Muscle of arm (tissue), 14 donors: ENCODE measurements at places on chromosomes 3 and 15. TPM values are rescaled to one million over a fixed set of nuclear protein-coding genes. Genes with fewer than 3 reads are reported as not detected.

DNA sequence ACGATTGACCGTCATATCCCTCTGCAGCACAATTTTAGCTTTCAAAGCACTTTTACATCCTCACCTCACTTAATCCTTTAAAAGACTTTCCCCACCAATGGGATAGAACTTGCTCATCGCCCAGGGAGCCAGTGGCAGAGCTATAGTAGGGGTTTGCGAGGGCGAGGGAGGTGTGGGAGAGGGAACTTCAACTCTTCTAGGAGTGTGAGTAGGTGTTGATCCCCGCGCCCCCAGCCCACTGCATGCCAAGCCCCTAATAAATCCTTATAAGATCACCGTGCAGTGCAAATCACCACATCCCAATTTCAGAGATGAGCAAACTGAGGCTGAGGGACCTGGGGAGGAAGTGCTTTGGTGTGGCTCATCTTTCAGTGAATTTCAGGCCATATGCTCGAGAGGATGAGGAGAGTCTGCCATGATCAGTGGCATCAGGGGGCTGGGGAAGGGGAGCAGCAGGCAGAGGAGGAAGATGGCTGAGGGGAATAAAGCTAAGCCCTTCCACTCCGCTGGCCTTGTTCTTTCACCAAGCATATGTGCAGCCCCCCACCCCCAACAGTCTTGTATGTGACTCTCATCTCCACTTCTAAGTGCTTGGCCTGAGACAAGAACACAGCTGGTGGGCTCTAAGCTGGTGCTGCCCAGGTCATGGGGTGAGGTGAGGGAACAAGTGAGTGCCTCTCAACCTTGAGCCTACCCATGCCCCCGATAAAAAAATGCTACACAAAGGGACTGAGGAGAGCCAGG, 5.1 kb downstream of the INSYN1 start:
- DNase-seq: no peak

- no peak for DNase-seq
These were observed 21.9 kb upstream of the TIMP4 start for GRCh38 chr3:12180631-12181030.

DNA sequence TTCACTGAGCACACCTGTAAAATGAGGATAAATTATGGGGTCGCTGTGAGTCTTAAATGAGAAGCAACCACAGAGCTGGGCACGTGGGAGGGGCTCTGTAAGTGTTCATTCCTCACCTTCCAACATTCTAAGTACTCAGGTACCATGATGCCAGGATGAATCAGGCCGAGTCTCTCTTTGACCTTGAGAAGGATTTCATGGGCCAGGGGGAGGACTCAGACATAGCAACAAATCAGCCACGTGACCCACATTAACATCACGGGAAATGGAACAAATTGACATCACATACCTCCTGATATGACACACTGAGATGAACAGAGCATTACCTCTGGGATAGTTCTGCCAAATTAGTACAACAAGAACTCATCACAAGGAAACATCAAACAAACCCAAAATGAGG, 35.2 kb upstream of the USP3 start:
- DNase-seq: no peak

DNA sequence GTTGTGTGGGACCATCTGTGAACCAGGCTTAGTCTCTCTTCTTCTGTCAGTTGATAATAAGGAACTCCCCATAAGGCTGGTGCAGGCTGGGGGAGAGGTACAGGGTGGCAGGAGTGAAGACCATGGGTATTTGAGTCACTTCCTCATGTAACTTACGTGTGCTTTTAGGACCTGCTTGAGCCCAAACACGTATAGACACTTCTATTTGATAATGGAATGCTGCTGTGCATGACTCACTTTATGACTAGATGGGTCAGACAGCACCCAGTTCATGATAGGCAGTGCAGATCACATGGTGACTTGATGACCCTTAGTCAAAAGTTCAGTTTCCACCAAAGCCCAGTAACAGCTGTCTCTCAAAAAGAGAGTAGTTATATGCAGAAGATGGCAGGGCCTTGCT, 490.9 kb downstream of the ZBBX start:
- DNase-seq: no peak

The FANCD2OS gene
- polyA plus RNA-seq: not detected

The TMEM207 gene
- polyA plus RNA-seq: 0.16 TPM

The ADIPOQ gene
- polyA plus RNA-seq: not detected

The TMEM43 gene
- 45.3 TPM for polyA plus RNA-seq

The PCCB gene
- polyA plus RNA-seq: 32.1 TPM

The GREM1 gene
- polyA plus RNA-seq: 0.85 TPM
